ENCODE measurements at places on chromosomes 16 and 17.

DNA sequence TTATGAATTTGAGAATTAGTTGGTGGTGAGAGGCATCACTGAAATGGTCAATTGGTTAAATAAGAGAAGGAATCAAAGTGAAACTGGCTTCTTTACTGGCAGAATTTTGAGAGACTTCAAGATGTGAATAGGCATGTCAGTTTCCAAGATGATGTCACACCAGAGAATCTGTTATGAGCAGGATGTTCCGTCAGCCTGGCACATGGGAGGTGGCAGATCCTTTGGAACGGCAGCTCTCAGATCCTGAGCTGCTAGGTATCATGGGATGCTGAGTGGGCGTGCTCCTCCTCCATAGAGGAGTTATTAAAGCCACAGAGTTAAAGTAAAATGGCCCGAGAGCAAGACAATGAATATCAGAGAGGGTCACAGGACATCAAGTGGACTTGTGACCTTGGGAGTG is 444.3 kb upstream of the HSBP1 start:
- no peak for DNase-seq

GRCh38 chr16:64136743-64137142 is 985.1 kb downstream of the CDH11 start:
- no peak for DNase-seq

DNA sequence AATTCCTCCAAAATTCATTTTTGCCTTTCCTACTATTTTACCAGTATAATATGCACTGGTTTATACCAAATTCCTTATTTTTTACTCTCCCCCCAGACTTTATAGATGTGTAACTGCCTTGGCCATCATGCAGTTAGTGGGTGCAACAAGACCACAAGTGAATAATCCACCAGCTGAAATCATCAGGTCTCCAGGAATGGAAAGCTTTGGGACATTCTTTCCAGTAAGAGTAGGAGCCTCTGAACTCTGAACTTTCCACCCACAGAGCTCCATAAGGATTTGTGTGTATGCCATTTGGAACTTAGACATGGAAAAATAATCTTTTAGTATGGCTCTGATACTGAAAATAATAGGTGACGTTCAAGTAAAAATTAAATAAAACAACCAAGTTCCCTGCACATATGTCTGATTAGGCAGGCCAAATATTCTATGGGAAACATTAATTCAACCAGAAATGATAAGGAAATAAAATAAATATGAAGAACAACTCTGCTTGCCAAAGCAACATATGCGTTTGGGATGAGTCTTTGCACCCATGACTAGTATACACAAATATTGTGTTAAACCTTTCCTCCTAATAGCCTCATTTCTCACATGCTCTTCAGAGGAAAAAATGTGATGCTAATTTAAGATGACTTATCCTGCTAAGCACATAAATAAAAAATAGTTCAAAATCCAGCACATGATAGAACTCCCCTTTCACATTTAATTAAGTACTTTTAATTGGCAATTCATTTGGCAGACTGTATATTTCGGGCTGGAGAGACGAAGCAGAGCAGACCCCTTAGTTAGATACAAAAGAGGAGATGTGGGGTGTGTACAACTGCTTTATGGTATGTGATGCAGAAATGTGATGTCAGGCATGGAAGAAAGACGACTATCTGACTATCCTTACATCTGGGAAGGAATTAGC is 11.6 kb upstream of the LYRM9 start:
- no peak for DNase-seq

DNA sequence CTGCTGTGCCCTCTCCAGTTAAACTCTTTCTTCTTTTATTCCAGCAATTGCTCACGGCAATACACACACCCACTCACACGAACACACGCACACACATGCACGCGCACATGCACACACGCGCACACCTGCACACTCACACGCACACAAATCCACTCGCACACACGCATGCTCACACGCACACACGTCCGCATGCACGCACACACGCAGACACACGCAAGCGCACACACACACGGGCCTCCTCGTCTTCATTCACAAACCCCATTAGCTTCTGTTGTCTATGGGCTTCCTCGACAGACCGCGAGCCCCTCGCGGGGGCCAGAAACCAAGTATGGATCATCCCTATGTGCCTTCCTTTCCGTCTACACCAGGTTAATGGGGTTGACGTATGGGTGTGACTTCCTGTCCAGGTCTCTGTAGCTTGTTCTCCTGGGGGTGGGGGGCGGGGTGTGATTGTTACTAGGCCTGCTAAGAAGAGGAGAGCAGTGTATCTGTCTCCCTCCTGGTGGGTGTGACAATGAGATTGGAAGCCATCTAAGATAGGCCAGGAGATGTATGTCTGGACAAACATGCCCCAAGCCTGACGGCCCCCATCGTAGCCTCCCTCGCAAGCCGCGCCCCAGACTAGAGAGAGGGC is 670 bp upstream of the CTF1 start:
- DNase-seq: no peak

- DNase-seq: no peak
These were observed 29.1 kb downstream of the BAHCC1 start for GRCh38 chr17:81424151-81425017.

GRCh38 chr16:14007450-14007849 is 63.7 kb upstream of the MRTFB start:
- DNase-seq: peak; percentile 61

GRCh38 chr17:9529033-9529700 is 46.5 kb downstream of the STX8 start:
- peak; percentile 52 for DNase-seq

- no peak for DNase-seq
These were observed 42.2 kb upstream of the GSE1 start for GRCh38 chr16:85570735-85571562.

GRCh38 chr16:814974-815373 is 14.4 kb upstream of the GNG13 start:
- DNase-seq: no peak

- DNase-seq: no peak
These were observed 47.7 kb downstream of the ZFHX3 start for GRCh38 chr16:73000020-73000906.

DNA sequence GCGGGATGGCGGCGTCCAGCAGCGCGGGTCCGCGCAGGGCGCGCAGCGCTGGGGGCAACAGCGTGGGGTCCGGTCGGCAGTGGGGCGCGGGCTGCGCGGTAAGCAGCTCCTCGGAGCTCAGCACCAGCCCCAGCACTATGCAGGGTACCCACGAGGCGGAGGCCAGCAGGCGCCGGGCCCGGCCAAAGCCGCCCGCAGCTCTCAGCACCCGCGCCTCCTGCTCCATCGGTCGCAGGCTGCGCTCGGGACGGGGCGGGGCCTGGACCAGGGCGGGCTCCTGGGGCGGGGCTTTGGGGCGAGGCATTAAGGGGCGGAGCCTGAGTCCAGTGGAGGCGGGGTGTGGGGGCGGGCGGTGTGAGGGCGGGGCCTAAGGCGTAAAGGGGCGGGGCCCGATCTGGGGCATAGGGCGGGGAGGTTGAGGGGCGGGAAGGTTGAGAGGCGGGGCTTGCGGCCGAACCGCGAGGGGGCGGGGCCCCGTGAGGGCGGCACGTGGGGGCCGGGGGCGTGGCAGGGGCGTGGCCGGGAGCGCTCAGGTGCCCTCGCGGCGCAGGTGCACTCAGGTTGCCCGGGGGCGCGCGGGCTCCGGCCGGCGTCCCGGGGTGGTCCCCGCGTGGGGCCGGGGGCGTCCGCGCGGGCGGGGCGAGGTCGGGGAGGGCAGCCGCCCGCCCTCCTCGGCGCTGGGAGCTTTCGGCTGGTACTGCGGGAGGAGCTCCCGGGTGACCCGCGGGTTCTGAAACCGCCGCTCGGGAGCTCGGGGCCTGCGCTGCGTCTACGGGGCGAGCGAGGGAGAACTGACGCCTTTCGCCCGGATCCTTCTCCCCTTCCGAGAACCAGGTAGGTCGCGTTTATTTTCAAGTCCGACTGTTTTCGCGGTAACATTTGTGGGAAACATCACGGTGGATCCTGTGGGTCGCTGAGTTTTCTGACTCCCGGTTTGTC is 1.4 kb upstream of the SLC22A31 start:
- DNase-seq: peak; percentile 72

- no peak for DNase-seq
These were observed 269.7 kb downstream of the CBLN1 start for GRCh38 chr16:49011901-49012300.

DNA sequence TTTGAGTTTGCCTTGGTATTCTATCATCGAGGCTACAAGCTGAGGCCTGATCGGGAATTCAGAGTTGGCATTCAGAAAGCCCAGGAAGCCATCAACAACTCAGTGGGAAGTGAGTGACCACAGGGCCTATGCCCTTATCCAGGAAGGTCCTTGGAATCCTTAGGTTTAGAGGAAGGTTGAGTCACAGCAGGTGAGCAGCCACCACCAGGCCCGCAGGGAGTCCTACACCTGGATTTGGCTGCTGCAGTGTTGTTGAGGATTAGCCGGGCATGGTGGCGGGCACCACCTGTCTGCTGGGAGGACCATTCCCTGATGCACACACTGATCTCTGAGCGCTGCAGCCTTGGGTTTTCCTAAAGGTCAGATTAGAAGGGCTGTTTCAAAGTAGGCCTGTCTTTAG is 5.2 kb downstream of the ODAD4 start:
- no peak for DNase-seq

DNA sequence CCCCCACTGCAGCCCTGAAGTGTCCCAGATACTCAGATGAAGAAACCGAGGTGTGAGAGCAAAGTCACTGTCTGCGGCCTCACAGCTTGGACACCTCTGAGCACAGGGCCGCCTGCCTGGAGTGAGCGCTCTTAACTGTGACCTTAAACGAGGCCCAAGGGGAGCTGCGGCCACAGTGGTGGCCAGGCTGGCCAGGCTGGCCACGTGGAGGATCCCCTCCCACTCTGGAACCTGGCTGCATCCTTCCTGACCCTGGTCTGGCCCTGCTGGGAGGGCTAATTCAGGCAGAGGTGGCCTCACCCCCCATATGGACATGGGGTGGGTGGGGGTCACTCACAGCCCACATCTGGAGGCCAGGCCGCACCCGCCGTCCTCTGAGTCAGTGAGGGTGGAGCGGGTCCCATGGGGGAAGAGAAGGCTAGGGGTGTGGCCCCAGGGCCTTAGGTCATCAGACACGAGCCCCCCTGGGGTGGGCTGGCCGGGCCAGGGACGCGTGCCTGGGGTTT is 6.6 kb downstream of the VASN start:
- DNase-seq: no peak

DNA sequence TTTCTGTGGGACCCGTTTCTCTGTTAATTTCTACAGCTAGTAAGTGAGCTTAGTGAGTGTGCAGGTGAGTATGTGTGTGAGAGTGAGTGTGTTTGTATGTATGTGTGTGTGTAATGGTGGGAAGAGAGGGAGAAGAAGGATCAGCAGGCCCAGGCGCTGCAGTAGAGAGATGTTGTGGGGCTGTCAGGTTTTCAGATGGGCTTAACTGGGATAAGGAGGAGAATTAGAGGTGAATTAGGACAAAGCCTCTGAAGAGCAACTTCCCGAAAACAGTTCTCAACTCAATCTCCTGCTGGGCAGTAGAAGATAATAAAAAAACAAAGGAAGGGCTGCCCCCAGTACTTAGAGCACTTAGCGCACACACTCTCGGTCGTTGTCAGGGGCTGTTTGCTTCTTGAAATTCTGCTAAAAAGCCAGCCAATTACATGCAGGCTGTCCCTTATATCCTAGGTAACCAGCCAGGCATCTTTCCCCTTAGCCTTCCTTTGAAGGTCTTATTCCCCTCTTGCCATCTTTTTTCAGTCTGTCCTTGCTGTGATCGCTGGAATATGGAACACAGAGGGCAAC is 63.4 kb downstream of the CLEC16A start:
- no peak for DNase-seq

GRCh38 chr17:8145811-8146210 is 6.4 kb downstream of the PER1 start:
- no peak for DNase-seq

DNA sequence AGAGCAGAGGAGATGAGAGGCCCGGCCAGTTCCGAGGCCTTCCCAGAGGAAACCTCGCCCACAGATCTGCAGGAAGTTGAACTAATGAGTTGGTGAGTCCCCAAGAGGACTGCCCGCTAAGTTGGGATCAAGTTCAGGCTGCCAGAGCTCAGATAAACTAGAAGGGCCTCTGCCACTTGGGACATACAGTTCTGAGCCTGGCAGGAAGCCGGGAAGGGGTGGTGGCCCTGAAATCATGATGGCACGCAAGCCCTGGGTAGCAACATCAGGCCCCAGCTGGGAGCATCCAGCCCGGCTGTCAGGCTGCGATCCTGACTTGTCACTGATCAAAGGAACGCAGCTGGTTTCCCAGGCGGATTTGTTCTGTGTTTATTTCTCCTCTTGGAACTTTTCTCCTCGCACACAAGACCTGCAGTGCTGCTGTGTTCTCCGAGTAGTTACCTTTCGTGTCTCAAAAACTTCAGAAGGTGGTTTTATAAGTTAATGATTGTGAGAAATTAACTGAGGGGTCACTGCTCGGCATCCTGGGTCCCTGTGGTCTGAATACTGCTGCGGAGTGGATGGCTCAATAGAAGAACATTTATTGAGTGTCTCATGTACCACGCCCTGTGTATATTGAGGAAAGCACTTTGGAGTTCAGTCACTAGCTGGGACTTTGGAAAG is 8.0 kb upstream of the WFDC1 start:
- DNase-seq: peak; percentile 20

DNA sequence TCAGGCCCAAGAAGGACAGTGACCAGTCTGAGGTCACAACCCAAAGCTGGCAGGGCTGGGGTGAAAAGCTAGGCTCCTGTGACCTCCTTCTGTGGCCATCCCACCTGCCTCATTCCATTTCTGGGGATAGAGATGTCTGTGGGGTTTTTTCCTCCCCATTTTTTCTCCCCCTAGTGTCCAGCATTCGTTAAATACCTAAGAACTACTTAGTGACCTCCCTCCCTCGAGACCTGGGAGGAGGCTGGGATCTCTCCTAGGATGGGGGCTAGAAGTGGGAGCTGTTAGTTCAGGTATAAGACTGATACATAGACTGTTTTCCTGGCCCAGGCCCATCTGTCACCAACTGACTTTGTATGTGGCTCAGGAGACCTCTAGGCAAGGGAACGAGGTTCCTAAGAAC is 20.5 kb upstream of the STAC2 start:
- DNase-seq: no peak

- peak; percentile 89 for DNase-seq
These were observed 19.9 kb upstream of the PLLP start for GRCh38 chr16:57304169-57305061.

- no peak for DNase-seq
These were observed 10.5 kb upstream of the PRR35 start for GRCh38 chr16:549544-550263.

GRCh38 chr16:59210955-59211541 is 476.9 kb upstream of the GOT2 start:
- DNase-seq: peak; percentile 88

DNA sequence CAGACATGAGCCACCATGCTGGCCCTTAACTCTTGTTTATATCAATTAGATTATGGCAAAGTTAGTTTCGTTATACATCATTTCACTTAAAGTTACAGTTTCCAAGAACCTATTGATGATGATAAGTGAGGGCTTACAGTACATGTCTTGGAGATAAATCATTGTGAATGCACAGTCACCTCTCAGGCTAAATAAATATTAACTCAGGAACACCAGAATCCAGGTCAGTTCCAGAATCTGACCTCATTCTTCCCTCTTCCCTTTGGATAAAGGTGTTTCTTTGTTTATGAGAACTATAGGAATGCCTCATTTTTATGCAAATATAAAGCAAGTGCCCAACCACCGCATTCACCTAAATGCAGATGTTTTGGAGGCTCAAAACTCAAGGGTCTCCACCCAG is 48.4 kb upstream of the CRYM start:
- no peak for DNase-seq

Data from dermis blood vessel endothelial cell (primary cell).